ENCODE measurements at places on chromosomes 5 and 9.

DNA sequence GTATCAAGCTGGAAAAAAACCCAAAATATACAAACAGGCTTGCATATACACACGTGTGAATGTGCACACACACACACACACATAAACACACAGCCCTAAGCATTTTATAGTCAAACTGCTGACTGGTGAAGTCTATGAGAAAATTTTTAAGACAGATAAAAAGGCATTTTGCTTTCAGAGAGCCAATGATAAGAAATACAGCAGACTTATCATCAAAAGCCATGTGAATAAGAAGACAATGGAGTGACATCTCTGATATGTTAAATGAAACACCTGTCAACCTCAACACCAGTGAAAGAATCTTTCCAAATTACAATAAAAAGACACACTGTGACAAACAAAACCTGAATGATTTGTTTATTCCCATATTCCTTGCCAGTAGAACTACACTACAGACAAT, 233.3 kb downstream of the CDH9 start:
- DNase-seq: no peak

GRCh38 chr5:132019337-132019736, 7.9 kb upstream of the ACSL6 start:
- DNase-seq: no peak

GRCh38 chr9:116873937-116874914, 187.1 kb downstream of the TRIM32 start:
- no peak for DNase-seq

- no peak for DNase-seq
Measured at GRCh38 chr5:96147866-96148265, 186.2 kb upstream of the ELL2 start.

DNA sequence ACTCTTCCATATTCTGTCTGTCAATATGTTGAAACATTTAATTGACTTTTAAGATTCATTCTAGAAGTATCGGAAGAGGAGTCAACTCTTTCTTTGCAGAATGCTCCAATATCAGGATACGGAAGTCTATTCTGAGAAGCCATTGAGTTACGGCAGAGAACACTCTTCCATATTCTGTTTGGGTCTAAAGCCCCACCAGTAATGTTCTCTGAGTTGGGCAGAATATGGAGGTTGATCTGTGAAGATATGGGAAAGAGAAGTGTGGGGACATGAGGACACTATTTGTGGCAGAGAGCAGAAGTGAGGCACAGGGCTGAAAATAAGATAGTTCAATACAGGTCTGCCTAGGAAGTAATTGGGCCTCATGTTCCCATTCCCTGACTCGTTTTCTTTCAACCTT, 300.0 kb downstream of the DIRAS2 start:
- DNase-seq: no peak

DNA sequence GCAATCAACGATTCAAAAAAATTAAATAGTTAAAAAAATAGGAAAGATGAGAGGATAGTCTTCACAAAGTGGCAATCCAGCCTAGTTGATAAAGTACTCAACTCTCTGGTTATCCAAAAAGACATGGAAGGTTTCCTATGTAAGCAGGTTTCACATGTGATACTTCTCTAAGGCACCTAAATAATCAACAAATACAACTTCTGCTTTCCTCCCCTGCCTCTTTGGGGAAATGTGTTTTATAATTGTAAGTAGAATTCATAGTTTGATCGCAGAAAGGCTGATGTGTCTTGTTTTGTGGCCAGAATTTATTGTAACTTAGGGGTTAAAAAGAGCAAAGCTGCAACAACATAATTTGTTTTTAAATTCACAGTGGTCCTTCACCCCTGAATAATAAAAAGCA, 855.5 kb upstream of the DMAC1 start:
- no peak for DNase-seq

DNA sequence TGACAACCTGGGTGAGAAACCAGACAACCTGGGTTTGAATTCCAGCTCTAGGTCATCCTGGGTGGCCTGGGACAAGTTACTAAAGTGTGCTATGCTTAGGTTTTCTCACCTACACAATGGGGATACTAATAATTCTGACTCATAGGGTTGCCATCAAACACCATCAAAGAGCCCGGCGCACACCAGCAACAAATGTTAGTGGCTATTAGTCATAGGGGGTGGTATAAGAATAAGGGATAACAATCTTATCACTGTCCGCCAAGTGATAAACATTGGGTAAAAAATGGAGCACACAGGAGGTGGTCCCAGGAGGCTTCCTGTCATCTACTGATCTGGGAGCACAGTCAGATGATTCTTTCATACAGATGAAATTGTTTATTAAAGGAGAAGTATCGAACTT, 61.4 kb upstream of the AFAP1L1 start:
- no peak for DNase-seq

DNA sequence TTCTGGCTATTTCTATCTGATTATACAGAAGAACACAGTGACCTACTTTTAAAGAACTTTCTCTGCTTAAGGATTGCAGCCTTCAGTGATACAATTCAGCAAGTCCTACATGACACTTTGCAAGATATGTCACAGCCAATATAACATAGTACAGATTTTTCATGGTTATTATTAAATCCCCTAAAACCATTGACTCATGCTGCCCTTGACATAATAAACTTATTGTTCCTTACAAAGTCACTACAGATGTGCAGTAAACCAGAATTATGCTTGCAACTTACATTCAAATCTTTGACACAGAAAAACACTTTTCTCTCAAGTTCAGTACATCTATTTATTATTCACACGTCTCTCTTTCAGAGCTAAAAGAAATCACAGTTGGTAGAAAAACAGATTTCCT, 1136.3 kb upstream of the ACO1 start:
- DNase-seq: no peak

- no peak for DNase-seq
Measured at GRCh38 chr9:114592356-114592755, 4.8 kb downstream of the ATP6V1G1 start.

DNA sequence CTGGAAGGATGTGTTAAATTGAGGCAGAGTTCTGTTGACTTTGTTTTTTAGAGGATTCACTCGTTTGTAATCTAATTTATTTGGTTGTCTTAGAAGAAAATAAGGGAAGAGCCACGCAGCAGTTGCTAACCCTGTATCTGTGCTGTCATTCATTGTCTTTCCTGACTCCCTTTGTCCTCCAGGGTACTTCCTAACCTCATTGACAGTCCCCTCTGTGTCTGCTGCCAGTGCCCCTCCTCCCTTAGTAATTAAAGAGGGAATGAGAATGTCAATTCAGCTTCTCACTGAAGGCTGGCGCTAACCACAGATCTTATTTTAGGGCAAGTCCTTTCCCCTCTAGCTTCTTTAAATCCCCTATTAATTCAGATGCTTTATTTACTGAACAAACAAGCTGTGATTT, 84.0 kb downstream of the MAST4 start:
- DNase-seq: no peak

DNA sequence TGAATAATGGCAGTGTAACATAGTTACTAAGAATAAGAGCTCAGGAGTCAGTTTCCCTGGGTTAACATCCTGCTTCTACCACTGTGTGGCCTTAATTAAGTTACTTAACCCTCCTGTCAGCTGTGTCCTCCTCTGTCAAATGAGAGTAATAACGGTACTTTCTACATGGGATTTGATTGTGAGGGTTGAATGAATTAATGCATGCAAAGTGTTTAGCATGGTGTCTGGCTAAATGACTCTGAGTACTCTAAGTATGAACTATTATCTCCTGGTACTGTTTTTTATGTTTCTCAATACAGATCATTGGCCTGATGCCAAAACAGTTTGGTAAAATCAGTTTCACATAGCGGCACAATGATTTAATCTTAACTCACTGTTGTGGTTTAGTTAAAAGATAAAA, 19.6 kb downstream of the ZNF131 start:
- DNase-seq: no peak

GRCh38 chr9:113724202-113724601, 151.9 kb upstream of the ZNF618 start:
- no peak for DNase-seq

- DNase-seq: no peak
Measured at GRCh38 chr5:22223079-22223478, 630.1 kb downstream of the CDH12 start.

DNA sequence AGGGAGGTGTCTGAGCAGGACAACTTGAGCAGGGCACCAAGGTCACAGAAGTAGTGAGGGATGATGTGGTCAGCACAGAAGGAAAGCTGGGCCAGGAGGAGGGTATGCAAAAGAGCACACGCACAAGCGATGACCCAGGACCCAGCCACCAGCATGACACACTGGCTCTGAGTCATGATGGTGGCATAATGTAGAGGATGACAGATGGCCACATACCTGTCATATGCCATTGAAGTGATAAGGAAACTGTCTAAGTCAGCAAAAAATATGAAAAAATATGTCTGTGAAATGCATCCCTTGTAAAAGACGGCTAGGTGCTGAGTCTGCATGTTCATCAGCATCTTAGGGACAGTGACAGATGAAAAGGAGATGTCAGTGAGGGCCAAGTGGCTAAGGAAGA, 380 bp downstream of the OR1J1 start:
- DNase-seq: no peak

DNA sequence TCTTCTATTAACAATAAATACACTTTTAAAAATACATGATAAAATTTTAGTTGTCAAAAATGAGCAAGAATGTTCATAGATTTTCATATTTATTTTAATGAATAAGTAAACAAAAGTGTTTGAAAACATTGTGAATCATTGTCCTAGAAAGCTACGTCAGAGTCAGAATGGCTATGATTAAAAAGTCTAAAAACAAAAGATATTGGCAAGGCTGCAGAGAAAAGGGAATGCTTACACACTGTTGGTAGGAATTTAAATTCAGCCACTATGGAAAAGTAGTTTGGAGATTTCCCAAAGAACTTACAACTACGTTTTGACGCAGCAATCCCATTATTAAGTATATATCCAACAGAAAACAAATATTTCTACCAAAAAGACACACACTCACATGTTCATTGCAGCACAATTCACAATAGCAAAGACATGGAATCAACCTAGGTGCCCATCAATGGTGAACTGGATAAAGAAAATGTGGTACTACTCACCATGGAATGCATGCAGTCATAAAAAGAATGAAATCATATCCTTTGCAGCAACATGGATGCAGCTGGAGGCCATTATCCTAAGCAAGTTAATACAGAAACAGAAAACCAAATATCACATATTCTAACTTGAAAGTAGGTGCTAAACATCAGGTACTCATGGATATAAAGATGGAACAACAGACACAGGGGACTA, 49.2 kb upstream of the FBXL17 start:
- no peak for DNase-seq

DNA sequence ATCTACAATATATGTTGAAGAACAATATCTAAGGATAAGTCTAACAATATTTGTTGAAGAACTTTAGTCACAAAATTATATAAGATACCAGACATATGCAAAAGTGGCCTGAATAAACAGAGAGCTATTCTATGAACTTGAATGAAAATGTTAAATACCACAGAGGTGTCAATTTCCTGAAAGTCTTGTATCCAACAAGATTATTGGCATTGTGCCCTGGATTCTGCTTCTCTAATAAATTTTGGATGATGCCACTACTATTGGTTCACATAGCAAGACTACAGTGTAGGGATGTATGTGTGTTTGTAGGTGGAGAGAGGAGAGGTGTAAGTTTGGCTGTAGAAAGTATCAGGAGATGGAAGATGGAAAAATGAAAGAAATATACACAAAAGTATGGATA, 731.8 kb upstream of the RGMB start:
- DNase-seq: no peak

- no peak for DNase-seq
Measured at GRCh38 chr5:81359881-81360280, 34.1 kb downstream of the ACOT12 start.

DNA sequence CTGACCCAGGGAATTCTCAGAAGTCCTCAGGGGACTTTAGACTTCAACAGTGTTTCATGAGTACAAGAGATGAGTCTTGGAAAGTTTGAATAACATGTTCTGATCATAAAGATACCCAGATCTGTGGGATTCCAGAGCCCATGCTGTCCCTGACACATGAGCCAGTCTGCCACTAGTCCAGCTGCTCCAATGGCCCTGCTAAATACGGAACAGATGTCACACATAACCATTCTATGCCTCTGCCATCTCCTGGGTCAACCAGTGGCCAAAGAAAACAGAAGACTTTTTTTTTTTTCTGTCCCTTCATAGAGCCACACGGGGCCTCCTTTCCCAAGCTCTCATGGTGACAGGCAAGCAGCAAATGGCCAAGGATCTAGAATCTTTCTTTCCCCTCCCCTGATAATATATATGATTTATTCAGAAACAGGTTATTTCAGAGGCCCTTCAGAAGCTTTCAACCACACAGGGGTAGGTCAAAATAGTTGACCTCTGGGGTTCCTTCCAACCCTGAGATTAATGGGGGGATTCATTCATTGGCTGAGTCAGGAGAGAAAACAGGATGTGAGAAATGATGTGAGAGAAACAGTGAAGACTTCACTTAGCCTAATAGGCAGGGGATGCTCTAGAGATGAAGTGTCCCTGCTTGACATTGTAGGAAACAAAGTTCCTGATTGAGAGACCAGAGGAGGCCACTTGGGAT, 367.7 kb downstream of the CDK5RAP2 start:
- DNase-seq: no peak

- no peak for DNase-seq
Measured at GRCh38 chr5:79827159-79827629, 137.6 kb downstream of the CMYA5 start.

DNA sequence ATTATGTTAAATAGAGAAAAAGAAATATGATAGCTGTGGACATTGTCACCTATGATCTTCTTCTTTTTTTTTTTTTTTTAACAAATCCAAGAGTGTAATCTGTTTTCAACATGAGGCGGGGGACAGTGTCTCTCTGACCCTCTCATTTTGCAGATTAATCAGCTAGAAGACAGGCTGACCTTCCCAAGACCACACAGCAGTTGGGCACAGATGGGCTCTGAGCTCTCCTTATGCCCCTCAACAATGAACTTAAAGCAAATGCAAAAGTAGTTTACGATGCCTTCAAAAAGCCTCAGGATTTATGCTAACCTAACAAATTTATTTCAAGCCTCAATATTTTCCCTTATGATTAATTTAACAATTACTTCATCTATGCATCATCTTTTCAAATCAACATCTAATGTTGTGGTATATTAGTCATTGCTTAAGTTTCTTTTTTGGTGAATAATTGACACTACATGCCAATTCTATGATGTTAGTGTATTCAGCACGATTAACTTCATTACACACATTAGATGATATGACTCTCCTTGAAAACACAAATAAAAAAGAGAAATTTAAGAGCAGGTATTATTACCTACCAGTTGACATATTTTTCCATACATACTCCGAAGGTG, 7.4 kb downstream of the NFIL3 start:
- DNase-seq: no peak

DNA sequence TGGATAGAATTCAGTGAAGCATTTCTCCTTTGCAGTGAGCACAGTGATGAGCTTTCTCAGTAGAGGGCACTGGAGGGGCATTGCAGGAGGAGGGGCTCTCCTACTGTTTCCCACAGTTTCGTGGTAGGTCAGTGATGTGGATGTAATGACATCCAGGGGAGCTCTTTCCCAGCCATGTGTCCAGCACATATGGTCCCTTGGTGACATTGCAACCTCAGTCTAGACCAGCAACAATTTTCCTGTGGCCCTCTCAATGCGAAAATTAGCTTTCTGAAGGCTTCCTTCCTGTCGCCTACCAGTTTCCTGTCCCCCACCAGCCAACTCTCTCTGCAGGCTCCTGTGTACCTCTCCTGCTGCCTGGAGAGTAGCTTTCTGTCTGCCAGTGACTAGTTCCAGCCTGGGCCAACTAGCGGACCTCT, 6.9 kb upstream of the PDCL start:
- no peak for DNase-seq

GRCh38 chr5:25095261-25095660, 450.5 kb upstream of the CDH10 start:
- DNase-seq: no peak

- no peak for DNase-seq
Measured at GRCh38 chr9:68631811-68632210, 73.2 kb upstream of the PIP5K1B start.

Data from 8988T (cell line).